A549 treated with CpdA at 1 μM for 4 hours (cell line): ENCODE measurements at places on chromosomes 7 and 10. TPM values are rescaled to one million over a fixed set of nuclear protein-coding genes. Genes with fewer than 3 reads are reported as not detected.

The FZD8 gene
- total RNA-seq = 5.0 to 9.2 TPM (median 8.6 TPM) in 5 replicates

The EN2 gene
- 0.54 to 1.1 TPM (median 0.93 TPM) in 5 replicates for total RNA-seq

The GDF2 gene
- not detected in 5 replicates for total RNA-seq

The HIPK2 gene
- total RNA-seq = 15.3 to 24.0 TPM (median 18.7 TPM) in 5 replicates

The AKR1D1 gene
- not detected in 5 replicates for total RNA-seq

The VAX1 gene
- 1.1 to 1.5 TPM (median 1.4 TPM) in 5 replicates for total RNA-seq

The GJD4 gene
- total RNA-seq = 0.09 TPM in 1 of 5 replicates, not detected in the others

The CCL24 gene
- not detected in 5 replicates for total RNA-seq

The GPC2 gene
- 0.24 to 1.4 TPM (median 0.67 TPM) in 5 replicates for total RNA-seq

The PPP1R17 gene
- total RNA-seq = not detected in 5 replicates

The GATA3 gene
- 6.0 to 7.2 TPM (median 6.5 TPM) in 5 replicates for total RNA-seq

The NPY gene
- not detected in 5 replicates for total RNA-seq

The CAMK1D gene
- total RNA-seq = 6.3 to 8.0 TPM (median 7.6 TPM) in 5 replicates

The H2BK1 gene
- total RNA-seq = not detected in 5 replicates

The KCP gene
- total RNA-seq = 0.11 to 0.21 TPM (median 0.16 TPM) in 5 replicates

The METTL27 gene
- total RNA-seq = 6.2 to 10.7 TPM (median 10.3 TPM) in 5 replicates

The KCNIP2 gene
- total RNA-seq = 0.43 to 1.3 TPM (median 0.76 TPM) in 5 replicates

The ZNF783 gene
- total RNA-seq = 5.5 to 8.9 TPM (median 6.0 TPM) in 5 replicates

The AOAH gene
- total RNA-seq = 0.05 TPM in 1 of 5 replicates, not detected in the others

The TPK1 gene
- 2.3 to 3.4 TPM (median 2.7 TPM) in 5 replicates for total RNA-seq

The MPP7 gene
- 0.05 to 0.28 TPM (median 0.19 TPM) in 5 replicates for total RNA-seq

The UCMA gene
- total RNA-seq = not detected in 5 replicates

The INPP5F gene
- 7.0 to 8.9 TPM (median 8.1 TPM) in 5 replicates for total RNA-seq

The TMEM26 gene
- 0.06 to 0.13 TPM (median 0.10 TPM) in 4 of 5 replicates, not detected in the other for total RNA-seq

The MACC1 gene
- total RNA-seq = not detected in 5 replicates

The SERPINE1 gene
- total RNA-seq = 712 to 895 TPM (median 757 TPM) in 5 replicates

The RAB11FIP2 gene
- 6.1 to 12.8 TPM (median 8.8 TPM) in 5 replicates for total RNA-seq

The AGAP9 gene
- total RNA-seq = 7.7 to 11.5 TPM (median 9.2 TPM) in 5 replicates
